ENCODE measurements at places on chromosomes 12 and 14. TPM values are rescaled to one million over a fixed set of nuclear protein-coding genes. Genes with fewer than 3 reads are reported as not detected.

The SPIC gene
- polyA plus RNA-seq: not detected

The KSR2 gene
- 1.4 TPM for polyA plus RNA-seq

The FSCB gene
- not detected for polyA plus RNA-seq

The SPATS2 gene
- polyA plus RNA-seq: 11.0 TPM

The SERPINA3 gene
- 10.6 TPM for polyA plus RNA-seq

The TAS2R46 gene
- 0.10 TPM for polyA plus RNA-seq
